ENCODE measurements at places on chromosomes 13 and 19.

GRCh38 chr19:51257471-51257870 is 6.6 kb downstream of the SIGLECL1 start:
- no peak for DNase-seq

DNA sequence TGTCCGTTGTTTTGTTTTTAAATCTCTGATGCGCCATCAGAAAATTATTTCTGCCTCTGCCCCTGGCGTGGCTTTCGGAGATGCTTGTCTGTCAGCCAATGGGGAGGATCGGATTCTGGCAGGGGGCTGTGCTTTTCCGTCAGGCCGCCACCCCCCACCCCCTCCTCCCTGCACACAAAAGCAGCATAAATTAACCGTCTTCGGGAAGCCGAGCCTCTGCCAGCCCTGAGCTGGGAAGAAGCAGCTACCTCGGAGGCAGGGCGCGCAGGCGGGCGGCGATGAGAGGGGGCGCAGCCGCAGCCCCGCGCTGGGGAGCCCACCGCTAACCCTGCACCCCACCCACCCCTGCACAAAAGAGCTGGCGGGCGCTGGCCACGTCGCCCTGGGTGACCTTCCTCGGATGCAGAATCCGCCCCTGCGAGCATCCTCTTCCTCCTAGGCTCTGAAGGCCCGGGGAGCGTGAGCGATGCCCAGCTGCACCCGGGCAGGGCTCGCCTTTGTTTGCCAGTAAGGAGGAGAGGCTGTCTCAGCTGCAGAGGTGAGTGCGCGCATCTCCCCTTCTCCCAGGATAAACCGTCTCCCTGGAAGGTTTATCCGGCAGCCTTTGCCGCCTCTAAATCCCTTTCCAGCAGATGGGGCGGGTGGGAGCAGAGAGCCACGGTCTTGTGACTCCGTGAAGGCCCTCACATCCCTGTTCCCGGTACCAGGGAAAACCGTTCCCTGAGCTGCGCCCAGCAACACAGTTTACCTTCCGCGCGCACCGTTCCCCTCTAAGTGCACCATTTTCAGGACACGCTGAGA is at the start of gene ATCAY:
Gene ATCAY (plus strand): TSS at position 215 of the 801 bp plus-strand sequence. CDS start 5,083 bp downstream, outside the sequence.
- no peak for DNase-seq

GRCh38 chr19:9130965-9131364 is 4.2 kb upstream of the OR7G3 start:
- DNase-seq = no peak

- DNase-seq = no peak
Measured at GRCh38 chr13:21413013-21413412, 46.1 kb downstream of the ZDHHC20 start.

DNA sequence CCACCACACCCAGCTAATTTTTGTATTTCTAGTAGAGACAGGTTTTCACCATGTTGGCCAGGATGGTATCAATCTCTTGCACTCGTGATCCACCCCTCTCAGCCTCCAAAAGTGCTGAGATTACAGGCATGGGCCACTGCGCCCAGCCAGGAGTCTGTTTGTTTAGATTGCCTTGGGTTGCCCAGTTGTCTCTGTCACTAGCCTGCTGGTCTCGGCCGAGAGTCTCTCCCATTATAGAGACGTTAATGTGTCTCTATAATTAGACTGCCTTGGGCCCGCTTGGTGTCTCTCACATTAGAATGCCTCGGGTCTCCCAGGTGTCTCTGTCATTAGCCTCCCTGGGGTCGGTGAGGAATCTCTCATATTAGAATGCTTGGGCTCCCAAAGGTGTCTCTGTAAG is 1533.6 kb downstream of the UQCRFS1 start:
- DNase-seq = no peak

- no peak for DNase-seq
Measured at GRCh38 chr13:29835280-29836061, 14.9 kb downstream of the UBL3 start.

- no peak for DNase-seq
Measured at GRCh38 chr19:28405346-28405742, 807.6 kb downstream of the UQCRFS1 start.

GRCh38 chr19:13417054-13417453 is 89.2 kb downstream of the CACNA1A start:
- DNase-seq = no peak

DNA sequence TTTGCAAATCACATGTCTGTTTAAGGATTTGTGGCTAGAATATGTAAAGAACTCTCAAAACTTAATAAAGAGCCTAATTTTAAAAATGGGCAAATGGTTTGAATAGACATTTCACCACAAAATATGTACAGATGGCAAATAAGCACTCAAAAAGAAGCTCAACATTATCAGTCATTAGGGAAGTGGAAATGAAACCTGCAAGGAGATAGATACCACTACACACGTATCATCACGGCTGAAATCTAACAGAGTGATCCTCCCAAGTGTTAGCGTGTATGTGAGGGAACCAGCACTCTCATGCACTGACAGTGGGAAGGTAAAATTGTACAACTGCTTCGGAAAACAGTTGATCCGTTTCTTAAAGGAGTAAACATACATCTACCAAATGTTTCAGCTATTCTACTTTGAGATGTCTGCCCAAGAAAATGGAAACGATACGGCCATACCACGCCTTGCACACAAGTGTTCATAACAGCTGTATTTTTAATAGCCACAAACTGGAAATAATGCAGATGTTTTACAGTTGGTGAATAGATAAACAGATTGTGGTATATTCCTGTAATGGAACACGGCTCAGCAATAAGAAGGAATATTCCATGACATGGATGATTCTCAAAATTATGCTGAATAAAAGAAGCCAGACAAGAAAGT is 14.5 kb downstream of the ARHGEF7 start:
- DNase-seq = no peak

GRCh38 chr13:32969516-32969941 is 46.7 kb upstream of the KL start:
- no peak for DNase-seq

GRCh38 chr13:49932066-49932465 is 4.1 kb downstream of the SPRYD7 start:
- no peak for DNase-seq

GRCh38 chr13:50892210-50892944 is 17.2 kb upstream of the RNASEH2B start:
- no peak for DNase-seq

DNA sequence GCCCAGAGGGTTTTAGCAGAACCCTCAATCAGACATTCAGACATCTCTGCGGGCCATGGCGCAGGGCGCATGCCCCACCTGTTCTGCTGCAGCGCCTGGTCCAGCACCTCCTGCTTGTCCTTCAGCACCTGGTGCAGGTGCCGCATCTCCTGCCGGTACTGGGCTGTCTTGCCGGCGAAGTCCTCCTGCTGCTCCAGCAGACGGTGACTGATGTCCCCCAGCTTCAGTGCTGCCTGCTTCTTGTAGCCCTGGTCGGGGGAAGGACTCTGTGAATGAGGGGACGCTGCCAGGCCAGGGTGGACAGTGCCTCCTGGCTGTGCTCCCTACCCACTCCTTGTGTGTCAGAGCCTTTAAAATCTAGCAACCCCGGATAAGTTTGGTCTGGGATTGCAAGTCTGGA is 12.2 kb upstream of the SLC7A9 start:
- DNase-seq = no peak

DNA sequence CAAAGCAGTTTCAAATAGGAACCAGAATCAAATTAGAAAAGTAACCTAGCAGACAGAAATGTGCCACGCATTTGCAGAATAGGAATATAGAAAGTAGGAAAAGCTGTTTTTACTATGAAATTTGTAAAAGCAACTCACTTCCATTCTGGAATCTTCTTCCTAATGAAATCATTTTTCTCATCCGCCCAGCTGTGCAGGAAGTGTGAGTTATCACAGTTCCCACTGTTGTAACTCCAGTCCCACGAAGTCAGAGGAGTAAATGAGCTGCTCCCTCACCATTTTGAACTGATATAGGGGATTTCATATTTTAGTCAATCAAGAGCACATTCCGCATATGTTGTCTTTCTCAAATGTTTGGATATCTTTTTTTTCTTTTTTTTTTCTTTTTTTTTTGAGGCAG is 230.8 kb downstream of the TBC1D4 start:
- no peak for DNase-seq

DNA sequence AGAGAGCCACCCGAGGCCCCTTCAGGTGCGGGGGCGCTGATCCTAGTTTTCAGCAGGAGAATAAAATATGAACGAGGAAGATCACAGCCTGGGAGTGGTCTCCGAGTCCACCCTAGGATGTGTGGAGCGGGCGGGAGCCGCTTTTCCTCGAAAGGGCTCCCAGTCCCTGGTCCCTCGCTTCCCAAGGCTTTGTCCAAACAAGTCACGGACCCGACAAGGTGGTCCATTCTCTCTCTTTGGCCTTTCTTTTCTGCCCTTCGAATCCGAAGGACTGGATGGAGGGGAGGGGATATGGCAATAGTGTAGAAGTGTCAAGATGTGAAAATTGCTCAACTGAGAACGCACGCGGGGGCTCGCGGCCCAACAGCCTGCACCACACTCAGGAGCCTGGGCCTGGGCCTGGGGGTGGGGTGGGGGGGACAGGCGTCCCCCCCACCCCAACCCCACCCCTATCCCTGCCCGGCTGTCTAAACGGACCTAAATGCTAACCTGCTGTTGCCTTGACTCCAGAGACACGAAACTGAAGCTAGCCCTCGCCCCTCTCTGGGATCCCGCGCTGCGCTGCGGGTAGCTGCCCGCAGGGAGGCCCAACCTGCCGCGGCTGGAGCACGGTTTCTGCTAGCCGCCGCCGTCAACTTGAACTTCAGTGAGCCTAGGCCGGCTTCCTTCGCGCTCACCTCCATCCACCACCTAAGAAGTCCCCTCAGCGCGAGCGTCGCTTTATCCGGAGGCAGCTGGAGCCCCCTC is 7.1 kb downstream of the ZIC2 start:
- DNase-seq = no peak

- DNase-seq = no peak
Measured at GRCh38 chr13:95588721-95589120, 36.2 kb downstream of the CLDN10 start.

GRCh38 chr19:23823952-23824389 is 65.3 kb upstream of the ZNF681 start:
- DNase-seq = no peak

- DNase-seq = no peak
Measured at GRCh38 chr19:32421589-32422361, 16.2 kb downstream of the DPY19L3 start.

DNA sequence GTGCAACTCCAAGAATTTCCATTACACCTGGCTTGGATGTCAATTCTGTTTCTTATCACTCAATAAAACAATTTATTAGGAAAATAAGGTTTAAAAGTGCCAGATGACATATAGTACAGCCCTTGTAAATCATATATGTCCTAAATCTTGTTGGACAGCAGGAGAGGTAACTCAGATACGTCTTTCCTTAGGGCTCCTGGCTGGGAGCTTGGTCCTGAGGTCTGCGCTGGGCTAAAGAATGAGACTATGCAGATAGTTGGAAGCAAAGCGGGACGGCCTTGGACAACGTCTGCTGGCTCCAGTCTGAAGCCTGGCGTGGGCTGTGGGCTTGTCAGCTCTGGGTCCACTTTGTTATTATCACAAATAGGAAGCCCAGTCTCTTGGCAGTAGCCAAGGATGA is 377.0 kb downstream of the DLEU7 start:
- no peak for DNase-seq

- DNase-seq = no peak
Measured at GRCh38 chr13:77000475-77000874, 8.6 kb downstream of the CLN5 start.

DNA sequence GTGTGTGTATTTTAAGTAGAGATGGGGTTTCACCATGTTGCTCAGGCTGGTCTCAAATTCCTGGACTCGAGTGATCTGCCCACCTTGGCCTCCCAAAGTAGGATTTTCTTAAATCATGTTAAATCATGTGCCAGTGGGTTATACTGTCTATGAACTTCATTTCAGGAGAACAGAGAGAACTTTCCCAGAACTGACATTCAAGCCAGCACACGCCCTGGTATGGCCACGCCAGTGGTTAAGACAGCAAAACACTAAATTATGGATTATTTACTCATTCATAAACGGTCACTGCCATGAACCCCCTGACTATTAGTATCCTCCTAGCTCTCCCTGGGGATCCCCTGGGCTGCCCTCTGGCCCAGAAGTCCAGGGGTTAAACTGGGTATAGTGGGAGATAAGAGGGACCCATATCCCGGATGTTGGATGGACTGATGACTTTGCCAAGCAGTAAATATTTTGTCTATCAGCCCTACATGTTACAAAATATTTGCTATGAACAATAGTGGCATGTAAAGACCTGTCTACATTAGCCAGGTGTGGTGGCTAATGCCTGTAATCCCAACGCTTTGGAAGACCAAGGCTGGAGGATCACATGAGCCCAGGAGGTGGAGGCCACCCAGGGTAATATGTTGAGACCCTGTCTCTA is 16.1 kb upstream of the STRN4 start:
- DNase-seq = no peak

GRCh38 chr13:105202354-105202753 is 1333.1 kb downstream of the EFNB2 start:
- no peak for DNase-seq

DNA sequence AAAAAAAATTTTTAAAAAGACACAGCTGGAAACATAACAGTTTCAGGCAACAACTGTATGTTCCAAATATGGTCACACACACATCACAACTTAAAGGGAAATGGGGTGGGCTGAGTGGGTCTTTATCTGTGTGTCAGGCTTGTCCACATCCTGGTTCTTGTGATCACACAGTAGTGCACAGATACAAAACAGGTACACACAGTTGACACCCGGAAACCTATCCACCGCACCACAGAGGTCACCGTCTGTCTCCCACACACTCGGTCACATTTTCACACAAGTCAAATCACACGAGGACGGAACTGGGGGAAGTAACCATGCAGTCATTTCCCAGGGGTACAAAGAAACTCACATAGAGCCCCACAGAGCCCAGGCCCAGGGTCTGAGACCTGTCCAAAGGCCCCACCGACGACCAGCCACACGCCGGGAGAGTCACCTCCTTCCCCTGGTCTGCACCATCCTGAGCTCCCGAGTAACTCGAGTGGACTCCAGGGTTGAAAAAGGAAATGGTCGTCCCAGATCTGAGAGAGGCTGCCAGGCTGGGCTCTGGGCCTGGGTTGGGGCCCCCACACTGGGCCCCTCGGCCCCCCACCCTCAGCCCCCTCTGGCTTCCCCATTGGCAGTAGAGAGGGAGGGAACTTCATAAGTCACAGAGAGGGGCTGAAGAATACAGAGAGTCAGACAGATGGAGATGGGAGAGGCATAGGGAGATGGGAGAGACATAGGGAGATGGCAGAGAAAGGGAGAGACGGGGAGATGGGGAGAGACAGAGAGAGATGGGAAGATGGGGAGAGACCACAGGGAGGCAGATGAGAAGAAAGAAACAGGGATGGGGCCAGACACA is 1.3 kb upstream of the PPAN start:
- DNase-seq = peak; percentile 54

DNA sequence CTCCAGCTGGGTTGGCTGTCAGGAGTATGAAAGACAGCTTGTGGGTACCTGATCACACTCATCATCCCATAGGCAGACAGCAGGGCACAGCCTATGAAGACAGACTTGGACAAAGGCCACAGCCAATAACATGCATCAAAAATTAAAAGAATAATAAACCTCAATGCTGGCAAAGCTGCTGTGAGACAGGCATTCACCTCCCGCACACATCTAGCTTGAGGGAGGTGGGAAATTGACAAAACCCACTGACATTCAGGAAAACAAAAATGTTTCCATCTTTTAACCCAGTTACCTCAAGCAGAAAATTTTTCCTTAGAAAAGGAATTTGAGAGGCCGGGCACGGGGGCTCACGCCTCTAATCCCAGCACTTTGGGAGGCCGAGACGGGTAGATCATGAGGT is 14.4 kb downstream of the IL12RB1 start:
- DNase-seq = no peak

- DNase-seq = no peak
Measured at GRCh38 chr13:97359181-97360057, 74.5 kb upstream of the RAP2A start.
